HepG2 (cell line): ENCODE measurements at places on chromosomes 6 and 20. TPM values are rescaled to one million over a fixed set of nuclear protein-coding genes. Genes with fewer than 3 reads are reported as not detected.

DNA sequence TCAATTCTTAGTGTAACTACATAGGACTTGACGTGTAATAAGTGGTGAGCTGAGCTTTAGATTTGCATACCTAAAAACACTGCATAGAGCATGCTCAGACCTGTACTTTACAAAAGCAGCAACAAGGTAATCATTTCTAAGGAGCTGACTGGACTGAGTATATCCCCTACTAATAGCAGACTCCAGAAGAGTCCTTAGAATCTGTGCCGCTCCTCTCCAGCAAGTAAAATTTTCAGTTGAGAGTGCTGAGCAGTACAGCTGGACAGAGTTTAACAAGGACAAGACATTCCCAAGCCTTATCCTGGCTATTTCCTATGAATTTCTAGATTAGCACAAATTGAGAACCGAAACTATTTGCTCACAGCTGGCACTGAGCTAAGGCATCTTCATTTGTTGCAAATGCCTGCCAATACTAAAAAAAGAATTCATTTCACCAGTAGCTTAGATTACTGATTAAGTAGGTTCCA is 26.1 kb upstream of the KLHL31 start:
- no peak for DNase-seq
- no peak overlapping the region for H3K27ac ChIP-seq
- peaks cover 25% of the 10 kb centered on the region for H3K4me1 ChIP-seq

DNA sequence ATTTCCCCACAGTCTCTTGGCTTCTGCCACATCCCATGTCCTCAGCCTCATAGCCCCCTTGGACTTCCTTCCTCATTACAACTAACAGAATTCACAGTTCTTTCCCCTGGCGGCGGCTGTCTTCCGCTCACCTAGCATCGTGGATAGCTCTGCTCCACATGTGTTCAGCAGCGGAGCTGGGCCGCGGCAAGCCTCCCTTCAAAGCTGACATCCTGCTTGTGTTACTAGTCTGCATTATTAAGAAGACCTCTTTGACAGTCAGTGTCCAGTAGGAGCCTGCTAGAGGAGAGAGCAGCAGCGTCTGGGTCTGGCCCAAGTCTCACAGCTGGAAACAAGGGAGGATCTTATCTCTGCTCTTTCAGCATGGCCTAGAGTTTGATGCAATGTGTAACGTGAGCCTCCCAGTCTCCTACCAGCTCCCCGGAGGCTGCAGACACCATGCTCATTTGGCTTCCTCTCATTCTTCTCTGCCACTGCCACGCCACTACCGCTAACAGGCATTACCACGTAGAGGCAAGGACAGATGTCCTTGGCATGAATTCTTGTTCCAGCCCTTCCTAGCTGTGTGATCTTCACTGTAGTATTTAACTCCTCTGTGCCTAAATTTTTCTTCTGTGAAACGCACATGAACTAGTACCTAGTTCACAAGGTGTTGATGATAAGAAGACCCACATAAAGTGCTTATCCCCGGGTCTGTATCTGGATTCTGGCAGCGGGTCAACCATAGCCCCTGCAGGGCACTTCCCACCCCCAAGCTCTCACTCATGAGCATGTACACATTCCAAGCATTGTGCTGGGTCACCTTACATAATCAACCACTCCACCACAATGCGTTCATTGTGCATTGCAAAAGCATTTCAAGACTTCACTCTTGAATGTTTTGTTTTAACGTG is 107.1 kb upstream of the BACH2 start:
- no peak overlapping the region for H3K4me3 ChIP-seq
- peak; percentile 78 for DNase-seq
- H3K27me3 ChIP-seq = peaks cover 22% of the 10 kb centered on the region; the same call in 1 of the 3 replicates
- H3K36me3 ChIP-seq = no peaks in the 10 kb centered on the region
- H3K4me1 ChIP-seq = peaks cover 15% of the 10 kb centered on the region

DNA sequence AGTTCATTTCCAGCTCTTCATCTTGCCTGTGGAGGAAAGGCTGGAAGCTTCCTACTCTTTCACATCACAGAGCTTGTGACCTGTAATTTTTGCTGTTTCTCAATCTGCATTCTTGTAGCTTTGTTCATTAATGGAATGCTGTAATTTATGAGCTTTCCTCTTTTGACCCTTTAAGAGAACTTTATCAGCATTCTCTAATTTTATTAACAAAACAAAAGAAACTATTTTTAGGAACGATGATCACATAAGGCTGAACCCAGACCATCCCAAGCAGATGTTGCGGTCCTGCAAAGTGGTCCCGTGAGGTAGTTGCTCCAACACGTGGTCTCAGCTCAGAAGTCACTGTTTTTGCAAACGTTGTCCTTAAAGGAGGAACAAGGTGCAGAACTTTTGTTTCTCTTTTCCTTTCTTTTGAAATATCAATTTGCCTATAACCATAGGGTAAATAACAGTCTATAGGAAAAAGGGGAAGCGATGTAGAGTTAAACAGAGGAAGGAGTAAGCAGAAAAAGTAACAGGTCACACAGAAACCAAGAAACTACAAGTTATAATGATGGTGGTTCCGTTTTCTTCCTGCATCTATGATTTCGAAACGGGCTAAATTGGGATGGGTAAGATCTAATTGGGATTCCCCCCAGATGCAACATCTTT is 121.3 kb upstream of the PHACTR1 start:
- H3K36me3 ChIP-seq = no peaks in the 10 kb centered on the region
- H3K27me3 ChIP-seq = no peaks in the 10 kb centered on the region
- no peak for DNase-seq
- H3K4me3 ChIP-seq = no peak overlapping the region
- no peak overlapping the region for H3K27ac ChIP-seq

The MRPS18A gene
- total RNA-seq = 89.1 and 100 TPM in 2 replicates

- H3K27me3 ChIP-seq = no peaks in the 10 kb centered on the region; the same call in 1 of the 2 replicates
- H3K36me3 ChIP-seq = no peaks in the 10 kb centered on the region
- H3K4me1 ChIP-seq = no peaks in the 10 kb centered on the region
- no peak overlapping the region for H3K27ac ChIP-seq
- no peak overlapping the region for H3K4me3 ChIP-seq
- DNase-seq = no peak
These were observed 90.9 kb upstream of the GCM1 start for GRCh38 chr6:53239526-53239925.

The SRSF12 gene
- 1.9 TPM in 2 replicates for total RNA-seq

GRCh38 chr6:54267798-54268197 is 40.4 kb upstream of the TINAG start:
- H3K27me3 ChIP-seq = no peaks in the 10 kb centered on the region
- H3K4me1 ChIP-seq = no peaks in the 10 kb centered on the region
- peak; percentile 67 for DNase-seq

- no peak overlapping the region for H3K4me3 ChIP-seq
- H3K4me1 ChIP-seq = no peaks in the 10 kb centered on the region
- no peaks in the 10 kb centered on the region for H3K36me3 ChIP-seq
- no peak overlapping the region for H3K27ac ChIP-seq
These were observed 96.1 kb downstream of the NUS1 start for GRCh38 chr6:117771403-117771802.

DNA sequence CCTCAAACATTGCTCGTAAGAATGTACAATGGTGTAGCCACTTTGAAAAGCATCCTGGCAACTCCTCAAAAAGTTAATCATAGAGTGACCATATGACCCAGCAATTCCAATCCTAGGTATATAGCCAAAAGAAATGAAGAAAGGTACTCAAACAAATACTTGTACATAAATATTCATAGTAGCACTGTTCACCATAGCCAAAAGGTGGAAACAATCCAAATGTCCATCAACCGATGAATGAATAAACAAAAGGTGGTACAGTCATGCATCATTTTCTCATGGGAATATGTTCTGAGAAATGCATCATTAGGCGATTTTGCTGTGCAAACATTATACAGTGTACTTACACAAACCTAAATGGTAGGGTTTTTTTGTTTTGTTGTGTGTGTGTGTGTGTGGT is 74.4 kb upstream of the TBC1D7 start:
- no peak overlapping the region for H3K4me3 ChIP-seq
- no peak for DNase-seq
- peaks cover 29% of the 10 kb centered on the region for H3K4me1 ChIP-seq
- no peaks in the 10 kb centered on the region for H3K36me3 ChIP-seq

- DNase-seq = peak; percentile 98
- no peaks in the 10 kb centered on the region for H3K27me3 ChIP-seq
- peaks cover 17% of the 10 kb centered on the region for H3K4me1 ChIP-seq
- H3K27ac ChIP-seq = no peak overlapping the region
- H3K36me3 ChIP-seq = no peaks in the 10 kb centered on the region
These were observed 68.2 kb upstream of the SUPT3H start for GRCh38 chr6:45445749-45446549.
